ENCODE measurements at places on chromosomes 5 and 9. TPM values are rescaled to one million over a fixed set of nuclear protein-coding genes. Genes with fewer than 3 reads are reported as not detected.

Gene MROH2B
- not detected for total RNA-seq

Gene LECT2
- not detected for total RNA-seq

Gene ZNF483
- 2.2 TPM for total RNA-seq

Gene PCDHB5
- 0.36 TPM for total RNA-seq

Gene LCN9
- not detected for total RNA-seq

Gene SPAAR
- total RNA-seq: not detected

Gene SPINK6
- not detected for total RNA-seq

Gene TMC1
- not detected for total RNA-seq

Gene FAM151B
- total RNA-seq: 5.2 TPM

Gene RCL1
- 11.7 TPM for total RNA-seq

Gene SAXO1
- total RNA-seq: under 0.01 TPM
